Testis (tissue), 5 donors: ENCODE measurements at places on chromosomes 7 and 10. TPM values are rescaled to one million over a fixed set of nuclear protein-coding genes. Genes with fewer than 3 reads are reported as not detected.

GRCh38 chr10:117638200-117638599 lies 95.7 kb downstream of the EMX2 start:
- no peak for DNase-seq

GRCh38 chr7:159067576-159068487 lies 76.8 kb downstream of the VIPR2 start:
- no peak for DNase-seq

Gene PYROXD2
- total RNA-seq: 20.2 TPM

GRCh38 chr10:124677749-124678556 lies 66.2 kb downstream of the FAM53B start:
- DNase-seq: peak; percentile 52

Gene TEX36
- 24.6 TPM for total RNA-seq
